ENCODE measurements at places on chromosomes 1 and 21.

DNA sequence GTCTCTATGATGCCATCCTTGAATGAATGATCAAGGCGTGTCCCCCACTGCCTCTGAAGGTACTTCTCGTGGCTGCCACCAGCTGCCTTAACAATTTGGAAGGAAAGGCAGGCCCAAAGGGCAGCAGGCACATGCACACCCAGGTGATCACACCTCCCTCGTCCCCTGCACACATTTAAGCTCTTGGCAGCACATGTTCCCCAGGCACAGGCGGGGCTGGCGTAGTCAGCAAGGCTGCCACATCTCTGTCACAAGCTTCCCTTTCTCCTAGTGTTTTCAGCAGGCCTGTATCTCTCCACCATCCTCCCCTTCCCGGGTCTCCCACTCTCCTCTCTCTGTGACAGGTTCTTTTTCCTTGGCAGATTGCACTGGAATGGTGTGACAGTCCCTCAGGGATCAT, 111.9 kb downstream of the CACNA1E start:
- no peak for DNase-seq

DNA sequence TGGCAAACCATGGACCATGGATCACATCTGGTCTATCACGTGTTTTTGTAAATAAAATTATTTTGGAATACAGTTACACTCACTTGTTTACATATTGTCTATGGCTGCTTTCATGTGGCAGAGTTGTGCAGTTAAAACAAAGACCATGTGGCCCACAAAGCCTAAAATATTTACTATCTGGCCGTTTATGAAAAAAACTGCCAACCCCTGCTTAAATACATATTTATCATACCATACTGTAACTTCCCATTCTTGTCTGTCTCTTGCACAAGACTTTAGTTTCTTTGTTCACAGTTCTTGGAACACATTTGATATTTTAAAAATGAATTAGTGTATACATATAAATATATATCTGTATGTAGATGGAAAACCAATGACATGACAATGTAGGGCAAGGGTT, 141.5 kb downstream of the PAPPA2 start:
- no peak for DNase-seq

GRCh38 chr1:12454406-12455391, 163.3 kb downstream of the DHRS3 start:
- peak; percentile 48 for DNase-seq

GRCh38 chr21:33206771-33207281, 22.9 kb upstream of the IFNAR2 start:
- DNase-seq, result no peak

DNA sequence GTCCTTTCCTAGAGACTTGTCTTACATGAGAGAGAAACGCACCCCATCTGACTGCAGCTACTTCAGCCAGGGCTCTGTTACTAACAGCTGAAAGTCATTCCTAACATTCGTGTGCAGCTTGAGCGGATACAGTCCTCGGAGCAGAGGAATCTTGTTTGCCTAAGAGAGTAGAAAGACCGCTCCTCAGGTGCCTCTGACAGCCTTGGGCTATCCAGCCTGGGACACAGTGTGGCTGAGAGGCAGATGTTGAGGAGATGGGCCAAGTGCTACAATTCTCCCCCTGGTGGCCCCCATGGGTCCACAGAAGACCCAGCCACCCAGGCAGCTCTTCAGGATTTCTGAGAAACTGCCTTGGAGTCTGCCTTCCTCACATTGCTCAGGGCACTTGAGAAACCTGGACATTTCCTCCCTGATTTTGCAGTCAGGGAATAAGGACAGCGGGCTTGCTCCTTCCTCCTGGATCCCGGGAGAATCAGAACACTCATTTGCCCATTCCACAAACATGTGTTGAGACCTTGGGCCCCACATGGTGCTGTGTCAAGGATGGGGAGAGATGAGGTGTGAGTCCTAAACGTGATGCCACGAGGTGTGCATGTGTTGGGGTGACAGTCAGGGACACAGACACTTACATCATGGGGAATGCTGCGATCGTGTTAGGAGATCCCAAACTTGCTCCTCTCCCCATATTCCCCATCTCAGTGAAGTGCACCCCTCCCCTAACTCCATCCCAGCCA, 13.1 kb downstream of the TRIM62 start:
- no peak for DNase-seq

GRCh38 chr1:55472784-55473183, 257.6 kb upstream of the USP24 start:
- DNase-seq, result no peak

DNA sequence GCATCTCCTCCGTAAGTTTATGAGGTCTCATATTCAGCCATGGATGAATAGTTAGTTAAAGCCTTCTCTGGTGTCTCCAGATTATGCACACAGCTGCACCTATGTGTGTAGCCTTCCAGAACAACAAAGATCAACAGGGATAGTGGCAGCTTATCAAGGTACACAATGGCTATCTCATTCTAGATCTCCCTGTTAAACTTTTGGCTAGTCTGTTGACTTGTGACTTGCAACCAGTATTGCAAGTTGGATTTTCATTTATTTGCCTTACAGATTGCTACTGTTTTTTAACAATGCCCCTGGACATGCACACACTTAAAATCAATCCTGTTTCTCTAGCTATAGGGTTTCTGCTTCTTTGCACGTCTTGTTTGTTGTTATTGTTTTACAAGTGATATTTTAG, 363.2 kb downstream of the OMA1 start:
- no peak for DNase-seq

GRCh38 chr1:145771056-145771455, 51.8 kb downstream of the CD160 start:
- no peak for DNase-seq

- no peak for DNase-seq
Measured at GRCh38 chr21:16192902-16193301, 463.1 kb downstream of the USP25 start.

DNA sequence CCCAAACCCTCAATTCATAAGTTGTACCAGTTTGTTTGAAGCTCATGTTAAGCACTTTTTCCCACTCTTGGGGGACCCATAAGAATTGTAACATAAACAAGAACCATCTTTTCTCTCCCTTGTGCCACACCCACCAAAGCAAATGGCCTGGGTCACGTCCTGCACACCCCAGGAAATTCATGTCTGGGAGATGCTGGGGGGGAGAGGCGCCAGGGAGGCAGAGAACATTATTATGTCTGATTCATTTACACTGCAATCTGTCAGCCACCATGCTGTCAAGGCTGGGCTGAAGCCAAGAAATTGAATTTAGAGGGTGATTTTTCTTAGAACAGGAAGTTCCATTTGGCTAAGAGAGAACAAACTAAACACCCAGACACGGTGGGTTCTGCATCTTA, 37.2 kb upstream of the IPO9 start:
- DNase-seq, result no peak
